ENCODE measurements at places on chromosomes 6 and 20.
A peak's percentile ranks its signal among the peaks of the same experiment; 100 is the strongest.

DNA sequence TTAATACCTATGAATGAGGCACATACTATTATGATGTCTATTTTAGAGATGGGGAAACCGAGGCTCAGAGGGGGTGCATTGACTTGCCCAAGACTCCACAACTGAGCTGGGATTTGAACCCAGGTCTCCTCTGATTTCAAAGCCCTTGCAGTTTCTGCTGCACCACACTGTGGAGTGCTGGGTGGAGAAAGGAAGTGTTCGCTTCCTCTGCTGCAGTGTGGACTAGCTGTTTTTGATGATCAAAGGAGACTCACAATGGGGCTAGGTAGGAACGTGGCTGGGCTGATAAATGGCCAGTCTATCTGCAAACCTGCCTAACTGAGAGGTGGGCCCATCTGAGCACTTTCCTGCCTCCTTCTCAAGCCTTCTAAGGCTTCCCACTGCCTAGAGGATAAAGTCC is 87.2 kb downstream of the CD40 start:
- no peak for DNase-seq

- DNase-seq = no peak
Measured at GRCh38 chr6:32637219-32637880, at the start of gene HLA-DQA1. TSS of gene HLA-DQA1 (plus strand) at chr6:32637406. CDS start at chr6:32637459, 53 bp downstream.

DNA sequence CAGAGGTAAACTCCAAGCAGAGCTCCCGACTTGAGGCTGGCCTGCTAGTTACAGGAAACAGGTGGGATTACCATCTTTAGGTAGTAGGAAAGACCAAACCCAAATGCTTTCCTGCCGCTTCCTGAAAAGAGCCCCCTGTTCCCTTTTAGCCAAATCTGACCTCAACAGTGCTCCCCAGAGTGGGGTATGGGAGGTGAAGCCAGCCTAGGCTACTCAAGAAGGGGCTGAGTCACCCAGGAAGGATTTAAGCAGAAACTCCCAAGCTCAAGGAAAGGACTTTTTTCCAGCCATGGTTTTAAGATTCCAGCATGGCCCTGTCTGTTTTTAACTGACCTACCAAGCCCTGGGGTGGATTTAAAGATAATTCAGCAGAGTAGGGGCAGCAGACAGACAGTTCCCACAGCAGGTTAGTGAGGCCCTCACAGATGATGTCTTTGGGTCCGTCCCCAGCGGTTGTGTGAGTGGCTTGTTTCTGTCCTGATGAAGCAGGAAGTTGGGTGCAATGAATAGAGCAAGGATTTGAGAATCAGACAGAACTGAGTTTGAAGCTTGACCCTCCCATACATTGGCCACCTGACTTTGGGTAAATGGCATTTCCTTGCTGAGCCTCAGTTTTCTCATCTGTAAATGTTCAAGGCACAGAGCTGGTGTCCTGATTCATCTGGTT is 76.9 kb upstream of the MAFB start:
- no peak for DNase-seq

DNA sequence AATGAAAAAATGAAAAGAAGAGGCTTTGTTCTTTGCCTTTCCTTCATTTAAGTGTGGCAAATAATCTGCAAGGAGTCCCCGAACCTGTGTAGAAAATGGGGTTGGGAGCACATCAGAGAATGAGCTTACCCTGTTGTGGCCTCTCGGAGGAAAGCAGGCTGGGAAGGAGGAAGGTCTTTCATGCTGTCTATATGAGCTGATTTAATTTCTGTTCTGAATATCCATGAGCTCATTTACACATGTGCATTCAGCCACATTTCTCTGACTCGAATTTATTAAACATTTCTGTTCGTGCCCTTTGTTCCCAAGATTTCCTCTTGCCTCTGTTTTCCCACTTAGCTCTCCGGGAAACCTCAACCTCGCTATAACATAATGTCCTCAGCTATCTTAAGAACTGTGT is 584.4 kb upstream of the CDH4 start:
- no peak for DNase-seq

GRCh38 chr6:157086632-157087031 is 236.7 kb downstream of the TMEM242 start:
- DNase-seq = no peak

GRCh38 chr6:3523966-3524365 is 67.1 kb upstream of the SLC22A23 start:
- no peak for DNase-seq

DNA sequence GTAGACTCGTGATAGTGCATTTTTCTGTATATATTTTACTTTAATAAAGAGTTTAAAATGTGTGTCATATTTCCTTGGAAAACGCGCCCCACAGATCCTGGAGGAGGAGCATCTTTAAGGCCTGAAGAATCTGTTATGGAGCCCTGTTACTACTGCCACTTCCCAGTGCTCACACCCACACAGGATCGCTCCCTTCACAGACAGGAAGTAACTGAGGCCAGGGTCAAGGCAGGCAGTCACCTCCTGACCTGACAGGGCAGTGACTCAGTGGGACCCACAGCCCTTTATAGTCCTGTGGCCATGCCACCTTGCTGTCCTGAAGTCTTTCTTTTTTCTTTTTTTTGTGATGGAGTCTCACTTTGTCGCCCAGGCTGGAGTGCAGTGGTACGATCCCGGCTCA is 9.0 kb downstream of the RRBP1 start:
- DNase-seq = no peak

DNA sequence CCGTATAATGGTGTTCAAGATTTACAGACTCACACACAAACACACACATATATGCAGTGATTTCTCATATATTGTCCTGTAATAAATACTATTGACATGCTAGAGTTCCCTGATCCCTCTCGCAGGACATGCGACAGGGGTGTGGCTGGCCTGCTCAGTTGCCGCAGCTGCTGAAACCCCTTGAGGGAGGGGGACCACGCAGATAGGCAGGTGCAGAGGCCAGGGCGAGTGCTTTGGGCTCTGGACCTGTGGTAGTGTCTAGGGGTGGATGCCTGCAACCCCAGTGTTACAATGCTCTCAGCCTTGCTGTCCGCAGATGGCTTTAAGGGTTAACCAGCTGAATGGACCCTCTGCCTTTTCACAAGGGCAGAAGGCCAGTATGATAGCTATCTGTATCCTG is 706.2 kb downstream of the EYS start:
- no peak for DNase-seq

DNA sequence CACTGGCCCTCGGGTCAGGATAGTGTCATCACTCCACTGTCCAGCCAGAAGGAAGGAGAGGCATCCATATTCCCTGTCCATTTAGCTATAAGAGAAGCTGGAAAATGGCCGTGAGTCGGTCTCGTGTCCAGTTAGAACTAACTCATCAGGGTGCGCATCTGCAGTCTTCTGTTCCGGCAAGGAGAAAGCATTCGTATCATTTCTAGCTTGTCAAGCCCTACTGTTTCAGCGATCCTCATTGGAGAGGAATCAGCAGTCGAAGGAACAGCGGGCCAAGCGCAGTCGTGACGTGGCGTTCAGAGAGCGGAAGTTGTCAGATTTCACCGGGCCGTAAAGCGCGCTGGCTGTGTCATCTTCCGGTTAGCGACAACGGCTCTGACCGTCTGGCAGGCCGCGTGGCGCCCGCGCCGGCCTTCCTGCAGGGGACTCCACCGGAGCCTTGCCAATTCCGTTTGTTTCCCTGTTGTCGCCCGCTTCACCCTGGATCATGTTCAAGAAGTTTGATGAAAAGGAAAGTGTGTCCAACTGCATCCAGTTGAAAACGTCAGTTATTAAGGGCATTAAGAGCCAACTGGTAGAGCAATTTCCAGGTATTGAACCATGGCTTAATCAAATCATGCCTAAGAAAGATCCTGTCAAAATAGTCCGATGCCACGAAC is 32.9 kb downstream of the HM13 start:
- DNase-seq = peak; percentile 94

- peak; percentile 92 for DNase-seq
Measured at GRCh38 chr20:20076297-20077065, 24.1 kb downstream of the CFAP61 start.

GRCh38 chr20:219290-220115 is 7.6 kb upstream of the DEFB129 start:
- peak; percentile 21 for DNase-seq

- DNase-seq = no peak
Measured at GRCh38 chr6:149278997-149279396, 38.5 kb upstream of the TAB2 start.

GRCh38 chr6:116152620-116153019 is 26.7 kb upstream of the COL10A1 start:
- no peak for DNase-seq

DNA sequence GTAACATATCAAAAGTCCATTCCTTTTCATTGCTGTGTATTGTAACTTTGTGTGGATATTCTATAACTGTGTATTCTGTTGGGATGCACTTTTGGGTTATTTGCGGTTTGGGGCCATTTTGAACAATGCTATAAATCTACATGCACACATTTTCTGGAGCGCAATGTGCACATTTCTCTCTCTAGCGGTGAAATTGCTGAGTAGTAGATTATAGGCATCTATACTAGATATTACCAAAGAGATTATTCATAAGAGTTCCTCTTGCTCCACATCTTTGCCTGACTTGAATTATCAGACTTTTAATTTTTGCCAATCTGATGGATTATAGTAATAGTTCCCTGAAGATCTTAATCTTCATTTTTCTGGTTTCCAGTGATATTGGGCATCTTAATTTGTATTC is 18.3 kb upstream of the FRK start:
- no peak for DNase-seq

- DNase-seq = peak; percentile 35
Measured at GRCh38 chr20:14360416-14360815, 23.0 kb upstream of the FLRT3 start.

DNA sequence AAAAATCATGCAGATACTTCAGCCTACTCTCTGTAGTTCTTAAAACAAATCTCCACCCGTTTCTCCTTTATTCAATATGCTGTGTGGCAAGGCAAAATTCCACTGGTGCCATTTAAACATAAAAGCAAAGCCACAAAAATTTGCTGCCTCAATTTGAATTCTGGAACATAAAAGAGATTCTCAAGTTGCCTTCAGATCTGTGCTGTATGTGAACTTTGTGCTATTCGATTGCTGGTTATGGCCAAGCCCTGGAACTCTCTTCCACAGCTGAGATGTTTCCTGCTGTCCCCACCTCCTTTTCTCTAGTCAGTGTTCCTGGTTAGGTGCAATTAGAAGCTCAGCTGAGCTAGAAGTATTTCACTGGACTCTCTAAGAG is 395.3 kb upstream of the BTBD3 start:
- no peak for DNase-seq

- DNase-seq = no peak
Measured at GRCh38 chr20:17457588-17458190, 73.5 kb downstream of the BFSP1 start.

- DNase-seq = no peak
Measured at GRCh38 chr20:56289652-56290051, 41.1 kb downstream of the MC3R start.

GRCh38 chr6:106490030-106490429 is 129.5 kb downstream of the CRYBG1 start:
- no peak for DNase-seq
